Cerebellar cortex (tissue), 1 donor: ENCODE measurements at places on chromosomes 11 and 22.

GRCh38 chr11:117510646-117511045 is 183.0 kb downstream of the CEP164 start:
- DNase-seq = no peak

DNA sequence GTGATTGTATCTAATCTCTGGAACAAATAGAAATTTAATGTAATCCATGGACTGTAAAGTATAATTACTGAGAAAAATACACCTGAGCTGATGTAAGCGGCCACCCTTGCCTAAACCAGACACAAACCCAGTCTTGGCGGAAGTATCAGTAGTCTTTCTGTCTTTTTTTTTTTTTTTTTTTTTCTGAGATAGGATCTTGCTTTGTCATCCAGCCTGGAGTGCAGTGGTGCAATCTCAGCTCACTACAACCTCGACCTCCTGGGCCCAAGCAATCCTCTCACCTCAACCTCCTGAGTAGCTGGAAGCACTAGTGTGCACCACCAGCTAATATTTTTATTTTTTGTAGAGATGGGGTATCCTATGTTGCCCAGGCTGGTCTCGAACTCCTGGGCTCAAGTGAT is 5.5 kb upstream of the CXCR5 start:
- no peak for DNase-seq

- no peak for DNase-seq
Observed at GRCh38 chr11:20088397-20089225, 71.7 kb downstream of the DBX1 start.

DNA sequence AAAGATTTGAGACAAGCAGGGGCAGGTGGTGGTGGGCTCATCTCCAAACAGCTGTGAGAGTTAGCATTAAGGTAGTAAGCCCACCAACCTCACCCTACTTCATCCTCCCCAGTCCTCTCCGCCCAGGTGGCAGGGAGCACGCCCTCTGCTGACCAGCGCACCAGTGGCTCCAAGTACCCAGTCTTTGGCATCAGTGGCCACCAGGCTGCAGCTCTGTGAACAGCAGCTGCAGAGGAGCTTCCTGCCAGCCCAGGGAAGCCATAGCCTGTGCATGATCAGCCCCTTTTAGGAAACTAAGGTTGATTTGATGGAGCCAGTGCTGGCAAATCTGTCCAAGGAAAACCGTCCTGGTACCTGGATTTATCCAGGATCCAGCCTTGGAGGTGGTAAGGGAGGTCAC is 21.7 kb downstream of the CAVIN3 start:
- peak; percentile 42 for DNase-seq

DNA sequence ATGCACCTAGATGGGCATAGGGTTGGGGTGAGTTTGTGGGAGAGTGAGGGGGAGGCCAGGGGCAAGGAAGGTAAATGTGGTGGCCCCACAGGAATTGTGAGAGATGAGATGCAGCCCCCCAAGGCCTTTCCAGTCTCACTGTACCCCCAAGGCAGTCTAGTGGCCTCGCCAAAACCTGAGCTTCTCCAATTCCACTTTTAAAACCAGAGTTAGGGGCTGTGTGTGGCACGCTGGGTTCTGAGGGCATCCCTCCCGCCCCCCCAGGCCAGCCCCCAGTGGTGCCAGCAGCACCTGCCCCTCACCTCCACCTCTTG is 40.4 kb downstream of the KCNC1 start:
- DNase-seq = no peak

GRCh38 chr22:31262312-31263133 is 29.8 kb downstream of the PIK3IP1 start:
- no peak for DNase-seq

DNA sequence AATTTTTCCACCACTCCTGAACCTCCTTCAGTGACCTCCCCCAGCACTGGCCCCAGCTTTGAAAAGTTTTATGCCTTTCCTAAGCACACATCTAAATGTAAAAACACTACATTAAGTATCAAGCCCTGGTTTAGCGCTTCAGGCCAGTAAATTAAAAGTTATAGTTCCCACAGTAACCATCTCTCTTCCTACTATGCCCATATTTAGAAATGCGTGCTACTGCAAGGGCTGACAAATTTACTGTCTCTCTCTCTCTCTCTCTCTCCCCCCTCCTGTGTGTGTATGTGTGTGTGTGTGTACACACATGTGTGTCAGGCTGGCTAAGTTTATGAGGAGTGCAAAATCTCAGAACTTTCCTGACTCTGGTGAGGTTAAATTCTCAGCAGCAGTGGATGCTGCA is 231.4 kb downstream of the LARGE1 start:
- DNase-seq = no peak

- DNase-seq = no peak
Observed at GRCh38 chr11:132944569-132944944, 587.7 kb downstream of the OPCML start.

DNA sequence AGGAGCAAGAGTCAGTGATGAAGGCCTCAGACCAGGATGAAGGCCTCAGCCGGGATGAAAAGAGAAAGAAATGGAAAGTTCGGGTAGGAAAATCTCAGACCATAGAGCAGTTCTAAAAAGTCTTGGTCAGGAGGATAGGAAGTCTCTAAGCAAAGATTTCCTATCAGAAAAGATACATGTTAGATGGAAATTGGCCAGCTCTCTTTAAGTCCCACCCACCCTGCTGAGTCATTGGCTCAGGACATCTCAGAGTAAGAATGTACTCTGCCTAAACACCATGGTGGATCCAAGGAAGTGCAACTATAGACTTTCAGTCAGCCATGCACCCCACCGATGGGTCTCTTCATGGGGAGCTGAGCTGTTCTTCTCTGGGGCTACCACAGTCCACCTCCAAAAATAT is 4.4 kb downstream of the OR8B3 start:
- no peak for DNase-seq

DNA sequence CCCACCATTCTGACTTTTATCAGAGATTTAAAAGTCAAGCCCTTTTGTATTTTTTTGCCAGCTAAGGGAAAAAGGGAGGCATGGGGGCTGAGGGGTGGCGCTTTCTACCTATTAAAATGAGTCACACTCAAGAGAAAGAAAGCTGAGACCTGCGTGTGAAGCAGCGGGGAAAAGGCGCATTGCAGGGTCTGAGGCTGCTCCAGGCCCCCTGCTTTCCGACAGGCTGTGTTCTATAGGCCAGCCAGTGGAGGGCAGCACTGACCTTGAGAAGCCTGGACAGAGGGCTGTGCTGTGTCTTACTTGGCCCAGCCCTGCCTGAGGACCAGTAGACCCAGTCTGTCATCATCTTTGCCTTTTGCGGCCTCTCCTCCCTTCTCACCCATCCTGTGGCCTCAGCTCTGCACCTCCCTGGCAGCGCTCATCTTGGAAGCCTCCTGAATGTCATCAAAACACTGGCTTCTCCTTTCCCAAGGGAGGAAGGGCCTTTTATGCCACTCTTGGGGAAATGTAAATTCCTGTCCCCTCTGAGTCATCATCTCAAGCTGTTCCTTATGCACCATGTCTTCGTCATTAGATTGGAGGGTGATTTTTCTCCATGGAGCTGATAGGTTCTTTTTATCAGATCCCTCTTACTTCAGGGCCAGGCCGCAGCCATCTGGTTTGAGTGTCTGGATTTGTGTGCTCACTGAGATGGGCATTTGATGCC is 12.6 kb upstream of the MAPK8IP1 start:
- peak; percentile 92 for DNase-seq

- DNase-seq = no peak
Observed at GRCh38 chr22:30265823-30266444, 717 bp downstream of the OSM start.
